Stimulated activated CD4-positive, alpha-beta T cell treated with anti-CD3 and anti-CD28 coated beads, Interleukin-12 subunit alpha, Interleukin-12 subunit beta, amount 100 ng/mL, for 24 hours (primary cell): ENCODE measurements at places on chromosomes 1 and 21.

GRCh38 chr1:215425138-215425537 lies 142.0 kb upstream of the KCTD3 start:
- no peak for DNase-seq

GRCh38 chr1:183022202-183023145 lies 746 bp upstream of the LAMC1 start:
- DNase-seq: peak; percentile 45

GRCh38 chr1:25879675-25880074 lies 4.2 kb upstream of the PAQR7 start:
- no peak for DNase-seq

DNA sequence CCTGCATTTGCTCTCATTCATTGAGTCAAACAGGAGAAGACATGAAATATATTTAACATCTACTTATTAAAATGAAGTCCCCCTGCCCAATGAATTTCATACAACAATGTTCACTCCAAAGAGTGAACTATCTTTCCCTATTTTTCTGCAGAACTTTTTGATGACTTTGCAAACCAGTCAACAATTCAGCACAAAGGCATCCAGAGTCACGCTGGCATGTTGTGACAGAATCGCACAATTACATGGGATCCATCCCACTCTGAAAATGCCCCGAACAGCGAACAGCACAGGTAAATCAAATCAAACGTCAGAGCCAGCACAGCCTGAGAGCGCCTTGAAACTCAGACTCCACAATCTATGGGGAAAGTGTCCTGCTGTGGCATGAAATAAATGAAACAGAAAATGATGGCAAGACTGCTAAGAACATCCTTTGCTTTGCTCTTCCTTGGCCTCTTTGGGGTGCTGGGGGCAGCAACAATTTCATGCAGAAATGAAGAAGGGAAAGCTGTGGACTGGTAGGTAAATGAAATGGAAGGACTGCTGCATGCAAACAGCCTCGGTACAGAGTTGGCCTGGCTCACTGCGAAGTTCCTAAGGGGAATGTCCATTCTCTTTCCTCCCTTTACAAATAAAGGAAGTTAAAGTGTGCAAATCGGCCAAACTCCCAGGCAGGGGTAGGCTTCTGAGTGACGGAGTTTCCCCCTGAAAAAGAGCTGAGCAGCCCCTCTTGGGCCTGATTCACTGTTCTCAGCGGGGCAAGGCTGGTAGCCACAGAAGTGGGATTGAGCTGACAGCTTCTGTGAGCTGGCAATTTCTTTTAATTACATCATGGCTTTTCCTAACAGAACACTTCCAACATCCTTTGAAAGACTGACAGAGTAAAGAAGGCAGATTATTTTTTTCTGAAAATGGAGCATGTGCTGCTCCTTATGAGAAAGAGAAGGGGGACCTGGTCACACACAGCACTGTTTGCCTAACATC lies at the start of gene DNASE2B:
DNASE2B (plus strand) TSS at position 310 of the 981 bp plus-strand sequence; CDS start at position 391, 81 bp downstream.
- no peak for DNase-seq

- no peak for DNase-seq
These were observed 163.8 kb downstream of the FAF1 start for GRCh38 chr1:50796272-50796671.

- DNase-seq: no peak
These were observed 8.1 kb upstream of the NCF2 start for GRCh38 chr1:183598386-183598785.

DNA sequence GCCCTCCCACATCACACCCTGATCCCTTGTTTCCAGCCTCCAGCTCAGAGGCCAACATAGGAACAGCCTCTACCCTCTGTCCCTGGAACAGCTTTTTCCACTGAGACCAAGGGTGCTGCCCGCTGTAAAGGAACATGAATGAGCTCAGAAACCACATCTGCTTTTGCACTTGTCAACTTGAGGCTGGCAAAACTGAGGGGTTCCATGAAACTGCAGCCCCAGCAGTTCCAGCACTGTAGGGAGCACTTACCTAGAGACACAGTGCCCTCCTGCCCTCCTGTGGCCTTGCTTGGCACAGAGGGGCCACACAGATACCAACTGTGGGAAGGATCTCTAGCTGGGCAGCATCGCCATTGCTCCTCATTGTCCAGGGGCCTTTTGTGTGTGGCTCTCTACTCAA lies 51.7 kb downstream of the ITPKB start:
- no peak for DNase-seq

GRCh38 chr1:163084330-163084729 lies 15.2 kb downstream of the RGS4 start:
- no peak for DNase-seq

DNA sequence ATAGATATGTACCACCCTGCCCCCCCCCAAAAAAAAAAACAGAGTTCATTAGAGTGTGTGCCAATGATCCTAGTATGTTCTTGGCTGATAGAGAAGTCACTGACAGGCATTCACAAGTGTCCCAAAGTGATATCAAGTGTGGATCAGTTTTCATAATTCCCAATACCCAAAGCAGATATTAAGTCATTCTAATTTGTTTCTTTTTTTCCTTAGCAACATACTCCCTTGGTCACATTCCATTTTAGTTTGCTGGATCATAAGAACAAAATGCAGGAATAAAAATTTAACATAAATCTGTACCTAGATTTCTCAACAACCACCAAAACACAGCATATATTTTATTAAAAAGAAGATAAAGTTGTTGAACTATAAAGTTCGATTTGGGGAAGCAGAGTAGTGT lies 129.8 kb upstream of the PALMD start:
- no peak for DNase-seq

DNA sequence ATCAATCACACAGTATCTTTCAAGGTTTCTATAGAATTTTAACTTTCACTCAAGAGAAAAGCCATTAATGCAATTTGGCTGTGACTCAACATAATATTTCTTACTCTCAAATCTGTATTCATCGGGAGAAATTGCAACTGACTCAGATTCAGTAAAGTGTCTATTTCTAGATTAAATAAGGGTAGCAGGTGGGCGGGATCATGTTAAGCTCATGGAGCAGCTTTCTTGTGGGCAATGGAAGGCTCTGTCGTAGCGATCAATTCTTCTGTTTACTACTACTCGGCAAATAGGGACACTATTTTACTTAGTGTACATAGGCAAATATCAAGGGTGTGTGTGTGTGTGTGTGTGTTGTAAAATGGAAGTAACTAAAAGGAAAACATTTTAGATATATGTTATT lies 423.6 kb upstream of the NEGR1 start:
- DNase-seq: no peak

- DNase-seq: no peak
These were observed 57.8 kb upstream of the RAVER2 start for GRCh38 chr1:64686828-64687724.

DNA sequence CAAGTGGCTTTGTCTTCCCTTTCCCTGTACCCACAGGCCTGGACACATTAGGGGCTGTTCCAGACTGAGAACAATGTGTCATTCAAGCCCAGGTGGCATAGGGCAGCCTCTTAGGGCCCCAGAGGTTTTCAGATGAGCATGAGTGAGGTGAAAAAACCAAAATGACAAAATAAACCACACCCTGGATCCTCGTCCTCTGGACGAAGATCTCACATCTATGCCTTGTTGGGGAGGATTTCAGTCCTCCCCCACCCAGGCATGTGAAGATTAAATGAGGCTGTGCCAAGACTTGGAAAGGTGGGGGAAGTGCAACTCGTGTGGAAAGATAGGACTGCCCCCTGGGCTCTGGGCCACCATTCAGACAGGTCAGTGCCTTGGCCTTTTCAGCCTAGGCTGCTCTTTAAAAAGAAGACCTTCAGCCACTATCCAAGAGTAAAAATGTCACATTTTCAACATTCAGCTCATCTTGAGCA lies 32.8 kb upstream of the IL19 start:
- DNase-seq: no peak

DNA sequence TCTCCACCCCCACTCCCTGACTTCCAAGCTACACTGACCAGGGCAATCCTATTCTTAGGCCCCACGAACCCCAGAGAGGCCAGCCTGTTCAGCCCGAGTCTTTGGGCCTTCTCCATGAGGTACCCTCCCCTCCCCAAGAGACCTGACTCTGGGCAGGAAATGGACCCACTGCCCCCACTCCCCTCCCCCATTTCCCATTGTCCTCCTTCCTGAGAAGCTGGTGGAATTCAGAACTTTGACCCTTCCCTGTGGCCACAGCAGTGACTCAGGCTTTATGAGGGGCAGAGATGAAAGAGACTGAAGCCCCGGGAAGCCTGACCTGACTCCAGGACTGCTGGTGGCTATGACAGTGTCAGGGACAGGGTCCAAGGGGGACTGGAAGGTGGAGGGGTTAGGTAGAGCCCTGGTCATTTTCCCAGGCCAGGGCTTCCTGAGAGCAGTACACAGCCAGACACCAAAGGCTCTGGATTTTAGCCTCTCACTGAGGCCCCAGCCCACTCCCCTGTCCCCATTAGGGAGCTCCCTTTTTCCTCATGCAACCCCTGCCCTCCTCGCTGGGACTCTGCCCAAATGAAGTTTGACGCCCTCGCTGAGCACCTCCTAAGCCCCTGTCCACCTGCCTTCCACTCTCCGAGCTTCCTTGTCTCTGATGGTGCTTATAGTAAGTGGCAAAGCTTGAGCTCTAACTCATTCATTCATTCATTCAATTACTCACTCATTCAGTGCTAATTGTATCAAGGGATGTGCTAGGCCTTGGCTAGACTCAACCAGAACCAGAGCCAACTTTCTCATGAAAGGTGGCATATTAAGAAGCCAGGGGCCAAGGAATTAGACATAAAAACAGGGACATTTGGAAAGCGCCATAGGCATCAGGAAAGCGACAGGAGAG lies 3.0 kb downstream of the CRYBG2 start:
- DNase-seq: no peak

- no peak for DNase-seq
These were observed 613.0 kb downstream of the NPHP4 start for GRCh38 chr1:5379176-5379759.

DNA sequence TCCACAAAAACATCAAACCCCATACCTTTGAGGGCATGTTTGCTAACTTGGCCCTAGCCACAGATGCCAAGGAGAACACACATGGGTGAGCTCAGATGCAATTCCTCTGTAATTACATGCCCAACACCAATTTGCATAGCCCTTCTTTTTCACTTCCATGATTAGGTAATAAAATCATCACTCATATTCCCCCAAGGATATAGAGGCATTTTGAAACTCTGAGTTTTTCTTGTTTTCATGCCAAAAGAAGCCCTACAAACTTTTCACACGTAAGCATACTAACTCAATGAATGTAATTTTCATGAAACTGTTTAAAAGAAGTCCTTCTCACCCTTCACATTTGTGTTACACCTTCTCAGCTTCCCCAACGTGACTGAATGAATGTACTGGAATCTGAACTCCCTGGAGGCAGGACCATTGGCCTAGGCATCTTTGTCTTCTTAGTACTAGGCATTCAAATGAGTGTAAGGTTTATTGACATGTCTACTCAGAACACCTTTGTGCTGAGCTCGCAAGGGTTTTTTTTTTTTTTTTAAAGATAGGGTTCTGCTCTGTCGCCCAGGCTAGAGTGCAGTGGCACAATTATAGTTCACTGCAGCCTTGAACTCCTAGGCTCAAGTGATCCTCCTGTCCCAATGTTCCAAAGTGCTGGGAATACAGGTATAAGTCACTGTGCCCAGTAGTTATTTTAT lies 31.0 kb downstream of the FBXO42 start:
- DNase-seq: no peak

DNA sequence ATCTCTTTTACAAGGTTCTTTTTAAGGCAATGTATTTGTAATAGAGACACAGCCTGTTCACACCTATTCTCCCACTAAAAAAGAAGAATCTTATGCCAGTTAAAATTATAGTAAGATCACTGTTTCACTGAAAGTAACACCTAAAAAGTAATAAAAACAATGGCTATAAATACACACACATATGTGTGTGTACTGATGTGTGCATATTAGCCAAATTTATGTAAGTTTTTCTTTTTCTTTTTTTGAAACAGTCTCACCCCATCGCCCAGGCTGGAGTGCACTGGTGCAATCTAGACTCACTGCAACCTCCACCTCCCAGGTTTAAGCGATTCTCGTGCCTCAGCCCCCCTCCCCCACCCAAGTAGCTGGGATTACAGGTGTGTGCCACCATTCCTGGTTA lies 56.8 kb upstream of the SLC30A10 start:
- no peak for DNase-seq

DNA sequence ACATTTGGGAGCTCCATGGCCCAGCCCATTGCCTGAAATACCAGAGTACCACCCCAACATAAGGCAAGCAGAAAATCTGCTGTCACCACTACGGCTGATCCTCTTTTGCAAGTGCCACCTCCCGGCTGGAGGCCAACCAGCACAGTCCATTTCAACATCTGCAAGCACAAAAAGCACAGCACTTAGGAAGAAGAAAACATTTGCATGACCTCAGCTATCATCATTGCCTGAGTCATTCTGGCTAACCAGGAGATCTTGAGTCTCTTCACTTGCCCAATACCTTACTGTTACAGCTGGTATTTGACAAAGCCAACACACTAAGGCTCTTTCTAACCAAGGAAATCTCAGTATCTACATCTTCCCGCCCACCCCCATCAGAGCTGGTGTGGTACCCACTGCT lies 55.9 kb downstream of the NEK7 start:
- no peak for DNase-seq

DNA sequence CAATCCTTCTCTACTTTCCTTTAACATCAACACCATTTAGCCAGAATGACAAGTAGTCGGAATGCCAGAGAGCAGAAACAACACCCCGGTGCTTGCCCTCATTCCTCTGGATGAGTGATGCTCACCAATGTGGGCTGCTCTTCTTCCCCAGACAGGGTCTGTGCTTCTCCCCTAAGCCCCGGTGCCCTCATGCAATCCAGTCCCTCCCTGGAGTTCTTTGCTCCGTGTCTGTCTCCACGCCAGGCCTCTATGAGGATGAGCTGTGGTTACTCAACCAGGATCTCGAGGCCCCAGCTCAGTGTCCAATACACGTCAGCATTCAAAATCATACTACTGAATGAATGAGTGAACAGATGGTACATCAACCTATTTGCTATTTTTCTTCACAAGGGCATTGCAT lies 29.7 kb upstream of the PDE9A start:
- no peak for DNase-seq

- no peak for DNase-seq
These were observed 36.2 kb downstream of the TLR5 start for GRCh38 chr1:223106856-223107255.

DNA sequence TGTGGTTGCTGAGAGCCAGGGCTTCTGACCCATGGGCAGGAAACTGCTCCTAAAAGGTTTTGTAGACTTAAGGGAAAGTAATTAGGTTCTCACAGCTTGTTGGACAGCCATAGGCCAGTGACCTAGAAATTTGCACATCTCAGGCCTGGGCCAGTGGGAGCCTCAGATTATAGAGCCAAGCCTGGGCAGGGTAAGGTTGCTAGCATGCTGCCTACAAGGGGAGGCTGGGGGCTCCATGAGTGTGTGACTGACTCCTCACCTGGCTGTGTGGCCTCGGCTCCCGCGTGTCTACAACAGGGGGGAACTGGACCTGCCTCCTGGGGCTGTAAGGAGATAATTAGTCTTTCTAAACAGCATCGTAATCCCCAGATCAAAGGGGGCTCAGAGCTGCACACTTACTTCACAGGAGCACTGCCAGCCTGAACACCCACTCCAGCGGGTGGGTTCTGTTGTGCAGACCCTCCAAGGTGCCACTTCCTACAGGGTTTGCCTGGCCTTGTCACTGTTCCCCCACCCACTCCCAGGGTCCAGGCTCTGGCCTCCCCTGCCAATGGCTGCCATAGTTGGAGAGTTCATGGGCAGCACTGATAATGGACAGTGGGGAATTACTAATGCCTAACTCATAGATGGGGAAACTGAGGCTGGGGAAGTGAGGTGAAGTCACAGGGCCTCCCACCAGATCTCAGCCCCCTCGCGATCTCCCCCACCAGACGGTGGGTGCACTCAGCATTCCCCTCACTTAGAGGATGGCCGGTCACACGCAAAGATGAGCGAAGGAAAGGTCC lies 230.4 kb upstream of the TMEM51 start:
- no peak for DNase-seq

- no peak for DNase-seq
These were observed 133.6 kb downstream of the TGFBR3 start for GRCh38 chr1:91752324-91752723.
